ENCODE measurements at places on chromosomes 13 and 19.
A peak's percentile ranks its signal among the peaks of the same experiment; 100 is the strongest.

DNA sequence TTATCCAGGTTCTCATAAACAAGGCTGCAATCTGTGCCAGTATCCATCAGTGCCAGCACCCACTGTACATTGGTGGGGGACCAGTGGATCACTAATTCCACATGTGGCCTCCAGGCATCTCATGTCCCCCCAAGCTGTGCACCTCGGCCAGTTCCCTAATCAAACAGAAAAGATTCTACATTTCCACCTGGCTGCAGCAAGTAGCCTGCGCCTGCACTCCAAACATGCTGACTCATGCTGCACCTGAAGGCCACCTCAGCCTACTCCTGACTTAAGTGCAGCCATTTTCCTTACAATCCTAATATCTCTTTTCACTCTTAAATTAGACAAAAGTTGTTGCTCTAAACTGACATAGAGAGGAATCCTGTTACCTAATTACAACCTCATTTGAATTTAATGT, 729.4 kb upstream of the MIR17HG start:
- no peak for DNase-seq

DNA sequence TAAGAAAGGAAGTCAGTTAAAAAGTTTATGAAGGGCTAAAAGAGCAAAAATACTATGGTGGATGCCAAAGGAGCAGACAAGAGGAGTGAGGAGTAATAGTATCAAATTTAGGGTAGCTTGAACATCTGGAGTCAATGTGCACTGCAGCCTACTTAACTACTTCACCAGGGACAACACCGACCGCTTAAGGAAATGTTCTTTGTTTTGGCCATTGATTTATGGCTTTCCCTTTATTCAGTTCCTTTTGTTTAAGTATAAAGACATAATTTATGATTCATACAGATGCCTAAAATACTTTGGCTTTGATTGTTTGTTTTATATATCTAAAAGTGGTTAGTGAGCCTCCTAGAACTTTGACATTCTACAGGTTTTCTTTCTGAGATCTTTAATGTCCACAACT, 276.3 kb upstream of the PRR20A start:
- no peak for DNase-seq

DNA sequence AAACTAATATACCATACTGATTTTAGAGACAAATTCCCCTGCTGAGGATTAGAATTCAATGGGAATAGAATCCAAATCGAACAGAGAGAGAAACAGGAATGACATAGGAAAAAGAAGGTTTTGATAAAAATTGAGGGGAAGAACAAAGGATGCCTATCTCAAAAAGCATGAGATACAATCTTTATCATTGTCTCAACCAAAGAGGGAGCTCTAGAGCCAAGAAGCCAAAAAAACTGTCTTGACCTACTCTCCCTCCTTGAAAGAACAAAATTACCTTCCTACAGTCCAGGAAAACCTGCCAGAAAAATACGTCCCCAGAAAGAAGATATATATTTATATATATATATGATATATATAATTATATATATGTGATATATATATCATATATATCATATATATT, 39.2 kb upstream of the MIR17HG start:
- DNase-seq: peak; percentile 8

GRCh38 chr19:38173291-38174041, 50.6 kb downstream of the DPF1 start:
- DNase-seq: no peak

- DNase-seq: no peak
Measured at GRCh38 chr19:18939922-18940768, 872 bp downstream of the HOMER3 start.

DNA sequence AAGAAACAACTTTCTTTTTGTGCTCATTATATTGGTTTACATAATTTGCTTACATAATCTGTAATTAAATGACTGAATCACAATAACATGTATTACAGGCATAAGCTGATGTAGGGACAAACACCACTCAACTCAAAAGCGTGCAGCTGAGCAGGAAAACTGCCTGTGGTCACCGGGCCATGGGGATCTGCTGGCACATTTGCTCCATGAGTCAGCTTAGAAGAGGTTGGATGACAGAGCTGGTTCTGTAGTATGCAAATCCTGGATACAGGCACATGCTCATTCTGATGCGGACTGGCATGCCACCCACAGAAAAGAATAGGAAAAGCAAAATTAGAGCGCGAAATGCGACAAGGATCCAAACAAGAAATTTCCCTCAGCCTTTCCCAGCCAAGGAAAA, 128.6 kb downstream of the USP12 start:
- peak; percentile 34 for DNase-seq

GRCh38 chr19:23116802-23117571, at the start of gene ZNF730:
Gene ZNF730 (plus strand): TSS chr19:23117025. CDS start chr19:23117174, 149 bp downstream.
- no peak for DNase-seq

DNA sequence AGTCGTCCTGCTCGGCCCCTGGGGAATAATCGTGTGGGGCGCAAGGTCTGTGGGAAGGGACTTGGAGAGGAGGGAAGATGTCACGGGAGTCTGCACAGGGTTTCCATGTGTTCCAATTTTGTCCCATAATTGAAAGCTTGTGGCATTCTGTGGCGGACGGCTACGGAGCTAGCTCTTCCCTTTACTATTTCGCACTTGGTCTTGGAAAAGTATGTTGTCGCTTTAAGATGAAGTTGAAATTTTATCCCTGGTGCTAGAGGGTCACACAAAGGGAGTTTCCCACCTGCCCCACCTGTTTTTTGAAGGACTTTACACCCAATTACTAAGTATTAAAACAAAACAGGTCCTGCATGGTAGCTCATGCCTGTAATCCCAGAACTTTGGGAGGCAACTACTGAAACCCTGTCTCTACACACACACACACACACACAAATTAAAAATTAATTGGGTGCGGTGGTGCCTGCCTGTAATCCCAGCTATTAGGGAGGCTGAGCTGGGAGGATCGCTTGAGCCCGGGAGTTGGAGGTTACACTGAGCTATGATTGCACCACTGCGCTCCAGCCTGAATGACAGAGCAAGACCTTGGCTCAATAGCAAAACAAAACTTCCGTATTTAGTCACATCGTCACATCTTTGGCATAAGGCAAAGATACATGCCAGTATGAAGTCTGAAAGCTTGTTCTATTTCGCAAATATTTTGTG, 967 bp upstream of the TPT1 start:
- DNase-seq: no peak

DNA sequence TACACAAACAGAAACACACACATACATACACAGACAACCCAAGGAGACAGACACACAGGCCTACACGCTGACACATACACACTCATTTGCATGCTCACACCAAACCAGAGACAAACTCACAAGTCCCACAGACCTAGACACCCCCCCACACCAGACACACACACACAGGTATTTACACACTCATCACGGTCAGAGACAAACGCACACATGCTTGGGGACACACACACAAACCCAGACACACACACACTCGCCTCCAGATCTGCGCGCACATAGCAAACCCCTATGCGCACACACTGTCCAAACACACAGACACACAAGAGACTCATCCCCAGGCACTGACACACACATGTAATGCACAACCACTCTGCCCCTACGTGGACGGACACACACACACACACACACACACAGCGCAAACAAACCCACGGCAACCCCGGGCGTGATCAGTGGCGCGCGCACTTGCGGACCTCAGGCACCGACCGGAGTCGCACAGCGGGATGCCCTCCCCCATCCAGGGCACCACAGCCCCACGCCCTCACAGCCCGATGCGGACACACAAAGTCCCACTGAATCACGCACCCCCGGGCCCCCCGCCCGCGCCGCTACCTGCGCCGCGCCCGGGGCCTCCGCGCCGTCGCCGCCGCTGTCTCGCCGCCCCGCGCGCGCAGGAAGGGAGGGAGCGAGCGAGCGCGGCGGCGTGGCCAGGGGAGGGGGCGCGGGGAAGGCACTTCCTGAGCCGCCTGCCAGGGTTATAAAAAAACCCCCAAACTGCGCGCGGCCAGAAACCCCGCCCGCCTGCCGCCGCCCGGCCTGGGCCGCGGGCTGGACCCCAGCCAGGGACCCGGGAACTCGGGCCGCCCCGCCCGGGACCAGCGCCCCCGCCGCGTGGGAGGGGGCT, at the start of gene ADAMTS10:
TSS of gene ADAMTS10 (minus strand) at position 675 of the 895 bp plus-strand sequence. CDS start 5,005 bp downstream, outside the sequence.
- DNase-seq: no peak

GRCh38 chr13:79571147-79571546, 90.2 kb downstream of the NDFIP2 start:
- DNase-seq: no peak
